ENCODE measurements at places on chromosomes 13 and 19.

GRCh38 chr13:24203811-24204210 is 43.3 kb downstream of the SPATA13 start:
- peak; percentile 72 for DNase-seq

GRCh38 chr13:99196466-99197116 is 4.1 kb upstream of the UBAC2 start:
- DNase-seq: peak; percentile 15

DNA sequence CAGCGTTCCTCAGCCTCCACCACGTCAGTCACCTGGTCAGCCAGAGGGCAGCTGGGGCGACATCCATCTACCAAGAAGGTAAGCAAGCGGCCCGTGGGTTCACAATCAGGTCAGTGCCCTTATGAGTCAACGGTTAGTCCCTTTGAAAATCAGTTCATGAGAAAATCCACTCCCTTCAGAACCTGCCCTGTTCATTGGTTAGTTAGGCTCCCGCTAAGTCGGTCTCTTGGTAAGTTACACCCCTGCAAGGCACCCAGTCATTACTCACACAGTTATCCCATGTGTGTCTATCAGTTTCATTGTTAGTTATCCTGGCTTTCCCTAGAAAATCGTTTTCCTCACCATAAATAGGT is 564 bp downstream of the SIGLECL1 start:
- no peak for DNase-seq

DNA sequence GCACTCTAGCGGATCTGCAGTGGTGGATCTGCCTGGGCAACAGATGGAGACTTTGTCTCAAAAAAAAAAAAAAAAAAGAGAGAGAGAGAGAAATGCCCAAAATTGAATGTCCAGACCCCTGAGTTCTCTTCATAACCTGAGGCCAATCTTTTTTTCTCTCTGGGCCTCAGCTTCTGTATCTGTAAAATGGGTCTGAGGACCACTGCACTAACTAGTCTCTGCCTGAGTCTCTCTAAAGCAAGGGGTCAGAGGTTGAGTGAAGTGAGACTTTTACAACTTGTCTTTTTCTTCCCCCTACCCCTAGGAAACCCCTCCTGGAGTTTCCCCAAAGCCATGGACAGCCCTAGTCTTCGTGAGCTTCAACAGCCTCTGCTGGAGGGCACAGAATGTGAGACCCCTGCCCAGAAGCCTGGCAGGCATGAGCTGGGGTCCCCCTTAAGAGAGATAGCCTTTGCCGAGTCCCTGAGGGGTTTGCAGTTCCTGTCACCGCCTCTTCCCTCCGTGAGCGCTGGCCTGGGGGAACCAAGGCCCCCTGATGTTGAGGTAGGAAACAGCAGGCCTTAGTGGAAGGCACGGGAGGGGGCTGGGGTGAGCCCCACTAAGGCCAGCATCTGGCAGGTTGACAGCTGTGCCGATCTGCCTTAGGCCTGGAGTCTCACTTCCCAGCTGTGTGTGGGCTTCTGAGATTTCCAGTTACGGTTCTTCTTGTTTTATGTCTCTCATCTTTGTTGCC is 1.8 kb downstream of the TMEM91 start:
- peak; percentile 40 for DNase-seq

- DNase-seq: no peak
These were observed 1.1 kb downstream of the SLC8A2 start for GRCh38 chr19:47470447-47471195.

- no peak for DNase-seq
These were observed 25.8 kb upstream of the IGLON5 start for GRCh38 chr19:51285682-51286081.
